Tibial artery (tissue), 4 donors: ENCODE measurements at places on chromosomes 13 and 19.

DNA sequence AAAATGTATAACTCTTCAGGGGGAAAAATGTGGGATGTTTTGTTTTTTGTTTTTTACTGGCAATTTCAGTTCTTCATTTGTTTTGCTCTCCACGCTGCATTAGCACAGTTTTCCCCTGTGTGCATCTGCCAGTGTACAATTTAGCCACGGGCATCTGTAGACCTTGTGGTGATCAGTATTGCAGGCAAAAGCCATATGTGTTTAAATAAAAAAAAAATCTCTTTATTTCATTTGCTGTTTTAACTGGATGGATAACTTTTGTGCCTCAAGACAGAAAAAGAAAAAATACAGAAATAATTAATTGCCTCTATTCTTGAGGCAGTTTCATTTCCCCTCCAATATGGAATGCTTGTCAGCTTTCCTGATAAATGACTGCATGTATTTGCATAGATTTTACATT lies 7.9 kb upstream of the MAB21L1 start:
- H3K4me3 ChIP-seq = no peak overlapping the region
- H3K27me3 ChIP-seq = no peaks in the 10 kb centered on the region
- DNase-seq = no peak
- no peaks in the 10 kb centered on the region for H3K4me1 ChIP-seq

GRCh38 chr13:77489566-77490337 lies 45.8 kb upstream of the SCEL start:
- H3K4me3 ChIP-seq = no peak overlapping the region
- H3K36me3 ChIP-seq = no peaks in the 10 kb centered on the region
- no peak for DNase-seq
- no peak overlapping the region for H3K27ac ChIP-seq

DNA sequence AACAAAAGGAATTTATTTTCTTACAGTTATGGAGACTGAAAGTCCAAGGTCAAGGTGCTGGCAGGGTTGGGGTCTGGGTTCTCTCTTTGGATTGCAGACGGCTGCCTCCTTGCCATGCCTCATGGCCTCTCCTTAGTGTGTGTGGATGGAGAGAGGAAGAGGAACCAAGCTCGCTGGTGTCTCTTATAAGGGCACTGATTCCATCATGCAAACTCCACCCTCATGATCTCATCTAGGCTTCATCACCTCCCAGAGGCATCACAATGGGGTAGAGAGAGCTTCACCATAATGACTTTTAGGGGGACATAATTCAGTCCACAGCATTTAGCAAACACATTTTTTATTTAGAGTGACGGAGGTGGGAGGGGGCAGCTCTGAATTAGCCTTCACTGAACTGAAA lies 104.9 kb upstream of the ABCC4 start:
- no peak for DNase-seq
- H3K27me3 ChIP-seq = peaks cover 16% of the 10 kb centered on the region
- no peak overlapping the region for H3K4me3 ChIP-seq
- no peak overlapping the region for H3K27ac ChIP-seq
- H3K36me3 ChIP-seq = no peaks in the 10 kb centered on the region

DNA sequence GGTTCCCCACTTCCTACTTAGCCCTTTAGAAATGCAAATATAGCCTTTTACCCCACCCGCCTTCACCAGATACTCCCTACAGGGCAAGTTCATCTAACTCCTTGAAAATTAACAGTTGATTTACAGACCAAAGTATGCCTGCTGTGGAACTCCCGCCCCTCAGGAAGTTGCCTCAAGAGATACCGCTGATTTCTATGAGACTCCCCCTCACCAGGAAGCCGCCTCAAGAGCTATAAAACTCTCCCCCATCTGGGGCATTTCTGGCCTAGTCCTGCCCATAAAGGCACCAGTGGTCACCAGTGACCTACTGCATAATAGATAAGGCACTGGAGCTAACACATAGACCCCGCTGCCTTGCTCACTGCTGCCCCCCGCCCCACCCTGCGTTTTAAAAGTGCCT lies 201.7 kb upstream of the UBL3 start:
- no peak overlapping the region for H3K4me3 ChIP-seq
- H3K27me3 ChIP-seq = no peaks in the 10 kb centered on the region
- no peak overlapping the region for H3K27ac ChIP-seq
- H3K4me1 ChIP-seq = no peaks in the 10 kb centered on the region
- no peaks in the 10 kb centered on the region for H3K36me3 ChIP-seq
- no peak for DNase-seq

DNA sequence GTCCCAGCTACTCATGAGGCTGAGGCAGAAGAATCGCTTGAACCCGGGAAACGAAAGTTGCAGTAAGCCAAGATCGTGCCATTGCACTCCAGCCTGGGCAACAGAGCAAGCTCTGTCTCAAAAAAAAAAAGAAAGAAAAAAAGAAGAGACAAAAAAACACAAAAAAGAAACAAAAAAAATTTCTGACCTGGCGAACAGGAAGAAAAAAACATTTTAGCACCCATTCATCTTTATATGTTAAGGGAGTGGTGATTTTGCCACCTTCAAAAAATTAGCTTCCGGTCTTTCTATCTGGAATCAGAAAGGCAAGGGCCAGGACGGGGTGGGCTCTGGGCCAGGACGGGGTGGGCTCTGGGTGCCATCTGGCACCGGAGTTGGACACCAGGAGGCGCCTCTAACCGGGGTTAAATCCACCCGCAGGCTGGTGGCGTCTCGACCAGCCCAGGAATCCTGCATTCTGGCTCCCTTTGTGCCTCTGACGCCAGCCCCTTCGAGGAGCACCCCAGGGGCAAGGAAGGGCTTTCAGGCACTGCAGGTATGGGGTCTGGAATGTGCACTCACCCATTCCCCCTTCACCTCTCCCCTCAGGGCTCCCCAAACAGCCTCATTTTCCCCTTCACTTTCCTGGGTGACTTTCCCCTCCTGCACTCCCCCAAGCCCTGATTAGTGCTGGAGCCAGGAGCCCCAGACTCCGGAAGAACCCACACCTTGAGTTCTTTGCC lies 10.4 kb upstream of the ZSWIM4 start:
- no peaks in the 10 kb centered on the region for H3K27me3 ChIP-seq
- H3K27ac ChIP-seq = peak overlapping the region; percentile 63
- H3K4me3 ChIP-seq = no peak overlapping the region

DNA sequence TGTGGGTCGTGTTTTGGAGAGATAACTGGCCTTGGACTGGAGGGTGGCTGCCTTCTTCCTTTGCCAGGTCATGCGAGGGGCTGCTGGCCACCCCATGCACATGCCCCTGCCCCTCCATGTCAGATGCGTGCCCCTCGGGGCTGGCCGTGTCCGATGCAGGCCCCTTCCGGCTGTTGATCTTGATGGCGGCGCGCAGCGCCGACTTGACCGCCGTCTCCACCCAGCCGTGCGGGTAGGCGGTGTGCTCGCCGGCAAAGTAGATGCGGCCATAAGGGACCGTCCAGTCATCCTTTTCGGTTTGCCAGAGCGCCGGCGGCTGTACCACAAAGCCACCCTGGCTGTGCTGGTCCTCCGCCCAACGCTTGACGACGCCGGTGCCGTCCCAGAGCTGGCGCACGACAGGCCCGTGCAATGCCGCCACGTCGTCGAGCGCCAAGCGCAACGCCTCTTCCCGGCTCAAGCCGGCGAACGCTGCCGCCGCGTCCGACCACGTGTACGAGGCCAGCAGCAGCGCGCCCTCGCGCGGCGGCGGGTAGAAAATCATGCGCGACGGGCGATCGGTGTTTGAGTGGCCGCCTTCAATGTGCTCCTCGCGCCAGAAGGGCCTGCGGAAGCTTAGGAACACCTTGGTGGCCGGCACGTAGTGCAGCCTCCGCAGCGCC lies 6.9 kb downstream of the IL4I1 start:
- H3K36me3 ChIP-seq = peaks cover 44% of the 10 kb centered on the region
- peaks cover 15% of the 10 kb centered on the region for H3K4me1 ChIP-seq
- H3K27ac ChIP-seq = no peak overlapping the region

GRCh38 chr19:51161266-51161665 lies 19.2 kb downstream of the SIGLEC7 start:
- H3K4me1 ChIP-seq = no peaks in the 10 kb centered on the region
- H3K36me3 ChIP-seq = no peaks in the 10 kb centered on the region
- no peak overlapping the region for H3K27ac ChIP-seq
- no peak for DNase-seq
- H3K27me3 ChIP-seq = no peaks in the 10 kb centered on the region
